ENCODE measurements at places on chromosomes 12 and 14. TPM values are rescaled to one million over a fixed set of nuclear protein-coding genes. Genes with fewer than 3 reads are reported as not detected.
A peak's percentile ranks its signal among the peaks of the same experiment; 100 is the strongest.

DNA sequence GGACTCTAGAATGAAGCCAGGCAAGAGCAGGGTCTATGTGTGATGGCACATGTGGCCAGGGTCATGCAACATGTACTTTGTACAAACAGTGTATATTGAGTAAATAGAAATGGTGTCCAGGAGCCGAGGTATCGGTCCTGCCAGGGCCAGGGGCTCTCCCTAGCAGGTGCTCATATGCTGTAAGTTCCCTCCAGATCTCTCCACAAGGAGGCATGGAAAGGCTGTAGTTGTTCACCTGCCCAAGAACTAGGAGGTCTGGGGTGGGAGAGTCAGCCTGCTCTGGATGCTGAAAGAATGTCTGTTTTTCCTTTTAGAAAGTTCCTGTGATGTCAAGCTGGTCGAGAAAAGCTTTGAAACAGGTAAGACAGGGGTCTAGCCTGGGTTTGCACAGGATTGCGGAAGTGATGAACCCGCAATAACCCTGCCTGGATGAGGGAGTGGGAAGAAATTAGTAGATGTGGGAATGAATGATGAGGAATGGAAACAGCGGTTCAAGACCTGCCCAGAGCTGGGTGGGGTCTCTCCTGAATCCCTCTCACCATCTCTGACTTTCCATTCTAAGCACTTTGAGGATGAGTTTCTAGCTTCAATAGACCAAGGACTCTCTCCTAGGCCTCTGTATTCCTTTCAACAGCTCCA, 39.6 kb downstream of the DAD1 start:
- no peak for DNase-seq

DNA sequence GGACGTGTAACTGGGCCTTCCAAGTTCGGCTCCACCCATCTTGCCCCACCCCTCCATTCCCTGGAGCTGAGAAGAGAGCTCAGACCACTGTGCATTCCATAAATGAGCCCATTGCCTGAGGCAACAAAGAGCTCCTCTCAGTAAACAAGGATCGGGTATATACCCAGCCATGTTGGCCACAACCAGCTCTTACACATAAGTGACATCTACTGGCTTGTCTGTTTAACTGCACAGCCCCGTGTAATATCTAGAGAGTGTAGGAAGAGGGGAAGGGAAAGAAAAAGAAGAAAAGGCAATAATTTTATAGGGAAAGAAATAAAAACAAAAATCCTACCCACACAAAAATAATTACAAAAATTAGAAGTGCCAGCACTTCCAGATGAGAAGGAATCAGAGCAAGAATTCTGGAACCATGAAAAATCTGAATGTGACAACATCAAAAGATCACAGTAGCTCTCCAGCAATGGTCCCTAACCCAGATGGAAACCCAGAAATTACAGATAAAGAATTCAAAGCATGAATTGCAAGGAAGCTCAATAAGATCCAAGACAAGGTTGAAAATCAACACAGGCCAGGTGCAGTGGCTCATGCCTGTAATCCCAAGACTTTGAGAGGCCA, 308.1 kb downstream of the RPAP3 start:
- DNase-seq = peak; percentile 59

Gene FOXN4
- total RNA-seq = not detected

Gene GALNT9
- not detected for total RNA-seq

DNA sequence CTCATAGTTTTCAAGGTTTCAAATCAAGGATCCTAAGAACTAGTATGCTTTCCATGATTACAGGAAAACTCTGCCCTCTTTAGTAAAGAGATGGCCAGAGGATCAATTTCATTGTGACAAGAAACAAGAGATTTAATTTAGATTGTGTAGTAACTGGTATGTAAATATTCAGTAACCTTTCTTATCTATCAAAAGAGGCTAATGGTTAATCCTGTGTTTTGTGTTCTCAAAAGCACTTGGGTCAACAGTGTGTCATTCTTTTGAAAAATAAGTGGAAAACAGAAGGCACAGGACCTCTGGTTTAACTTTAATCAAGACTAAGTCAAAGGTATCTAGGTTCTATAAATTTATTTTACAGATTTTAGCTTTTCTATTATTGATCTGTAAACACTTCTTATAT, 56.6 kb upstream of the ERGIC2 start:
- DNase-seq = no peak

DNA sequence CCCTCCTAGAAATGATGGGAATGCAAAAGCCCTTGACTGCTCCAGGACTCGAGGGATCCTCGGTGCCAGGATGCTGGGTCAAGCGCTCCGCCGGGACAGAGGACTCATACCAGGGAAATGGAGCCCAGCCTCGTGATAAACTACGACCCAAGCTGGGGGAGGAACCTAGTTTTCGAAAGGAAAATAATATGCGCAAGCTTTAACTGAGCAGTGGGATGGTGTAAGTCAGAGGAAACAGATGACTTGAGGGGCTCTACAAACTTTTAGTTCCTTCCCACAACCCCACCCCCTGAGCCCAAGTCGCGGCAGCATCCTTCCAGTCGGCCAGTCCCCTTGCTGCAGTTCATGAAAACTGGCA, 654 bp upstream of the SUPT16H start:
- DNase-seq = no peak

Measured in activated CD4-positive, alpha-beta memory T cell treated with anti-CD3 and anti-CD28 coated beads, Interleukin-2, amount 10 ng/mL, durations not matched to agents 7 days and 5 days (primary cell).